Stimulated activated CD4-positive, alpha-beta T cell treated with anti-CD3 and anti-CD28 coated beads, Interleukin-1b, Interleukin-23, amount 100 ng/mL, for 1 hour (primary cell): ENCODE measurements at places on chromosomes 5 and 9.

- DNase-seq = no peak
These were observed 281.4 kb downstream of the DMRT2 start for GRCh38 chr9:1331546-1332038.

DNA sequence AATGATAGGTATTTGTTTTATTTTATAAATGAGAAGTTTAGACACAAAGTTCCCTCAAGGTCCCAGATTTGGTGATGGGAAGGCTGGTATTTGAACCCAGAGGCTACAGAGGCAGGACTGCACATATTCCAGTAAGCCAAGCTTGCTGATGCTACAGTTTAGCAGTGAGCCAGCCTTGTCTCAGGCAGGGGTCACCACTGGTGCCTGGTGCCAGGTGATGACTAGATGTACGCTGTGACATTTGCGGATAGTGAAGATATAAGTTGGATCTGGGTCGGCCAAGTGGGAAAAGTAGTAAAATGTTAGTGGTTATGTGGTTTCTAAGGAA, 143.9 kb downstream of the AOPEP start:
- no peak for DNase-seq

- DNase-seq = no peak
These were observed 2019.9 kb downstream of the MAT2B start for GRCh38 chr5:165525271-165525670.

DNA sequence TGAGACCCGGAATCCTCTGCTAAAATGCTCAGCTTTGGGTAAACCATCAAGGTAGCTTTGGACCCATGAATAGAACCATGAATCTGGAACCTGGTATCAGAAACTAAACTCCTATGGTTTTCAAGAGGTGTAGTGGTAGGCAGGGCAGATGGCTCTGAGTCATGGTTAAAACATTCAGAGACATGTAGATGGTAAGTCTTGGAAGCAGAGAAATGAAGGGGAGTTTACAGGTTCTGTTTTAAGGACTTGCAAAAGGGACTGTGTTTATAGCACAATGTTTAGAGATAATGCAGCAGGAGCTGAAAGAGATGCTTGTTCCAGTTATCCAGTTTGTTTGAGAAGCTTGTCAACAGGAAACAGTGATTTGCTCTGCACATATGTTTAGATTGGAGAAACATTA, 36.0 kb upstream of the FBN2 start:
- no peak for DNase-seq

DNA sequence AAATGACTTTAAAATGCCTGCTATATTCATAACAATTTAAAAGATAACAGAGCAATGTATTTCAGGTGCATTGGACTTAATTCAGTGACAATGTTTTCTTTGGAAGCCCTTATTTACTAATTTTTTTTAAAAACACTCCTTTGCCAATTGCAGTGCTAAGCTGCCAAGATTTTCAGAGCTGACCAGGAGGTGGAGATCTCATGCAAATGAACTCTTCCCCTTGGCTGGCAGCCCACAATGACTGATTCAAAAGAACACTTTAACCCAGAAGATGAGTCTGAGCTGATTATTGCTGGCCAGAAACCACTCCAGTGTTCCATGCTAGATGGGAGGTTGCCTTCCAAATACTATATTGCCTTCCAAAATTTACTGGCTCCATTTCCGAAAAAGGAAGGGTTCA, 128.3 kb upstream of the CCNH start:
- no peak for DNase-seq

GRCh38 chr5:156359476-156359875, 32.5 kb downstream of the SGCD start:
- no peak for DNase-seq

GRCh38 chr9:135253305-135254004, 166.0 kb downstream of the OLFM1 start:
- no peak for DNase-seq

GRCh38 chr9:92183449-92183848, 68.2 kb upstream of the SPTLC1 start:
- DNase-seq = no peak

DNA sequence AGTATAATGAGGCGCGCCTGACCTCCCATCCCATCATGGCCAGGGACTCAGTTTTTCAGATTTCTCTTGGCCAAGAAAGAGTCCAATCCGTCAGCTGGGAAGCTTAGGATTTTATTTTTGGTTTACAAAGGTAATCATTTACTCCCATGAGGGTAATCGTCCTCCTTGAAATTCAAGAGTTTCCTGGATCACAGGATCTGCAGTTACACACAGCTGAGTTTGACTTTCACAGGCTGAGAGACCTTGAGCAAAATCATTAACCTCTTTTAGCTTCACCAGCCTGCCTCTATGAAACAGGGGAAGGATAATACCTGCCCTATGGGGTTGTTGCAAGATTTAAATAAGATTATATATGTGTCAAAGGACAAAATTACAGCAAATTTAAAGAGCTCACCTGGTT, 15.4 kb upstream of the AK3 start:
- no peak for DNase-seq

- no peak for DNase-seq
These were observed 18.5 kb upstream of the ERMP1 start for GRCh38 chr9:5851445-5851844.

DNA sequence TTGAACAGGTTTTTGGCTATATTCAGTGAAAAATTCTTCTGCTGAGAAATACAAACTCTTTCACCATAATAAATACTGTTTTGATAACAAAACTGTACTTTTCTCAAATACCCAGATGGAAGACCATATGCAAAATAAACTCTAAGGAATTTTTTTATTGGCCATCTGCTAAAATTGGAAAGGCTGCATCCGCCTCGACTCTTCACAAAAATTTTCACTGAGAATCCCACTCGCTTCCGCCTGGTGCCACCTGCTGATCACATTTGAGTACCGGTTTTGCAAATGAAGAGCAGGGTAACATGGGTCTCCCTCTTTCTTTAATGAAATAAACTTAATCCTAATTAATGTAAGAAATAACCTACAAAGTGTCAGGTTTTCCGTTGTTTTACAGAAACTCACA, 76.4 kb downstream of the TTLL11 start:
- no peak for DNase-seq

DNA sequence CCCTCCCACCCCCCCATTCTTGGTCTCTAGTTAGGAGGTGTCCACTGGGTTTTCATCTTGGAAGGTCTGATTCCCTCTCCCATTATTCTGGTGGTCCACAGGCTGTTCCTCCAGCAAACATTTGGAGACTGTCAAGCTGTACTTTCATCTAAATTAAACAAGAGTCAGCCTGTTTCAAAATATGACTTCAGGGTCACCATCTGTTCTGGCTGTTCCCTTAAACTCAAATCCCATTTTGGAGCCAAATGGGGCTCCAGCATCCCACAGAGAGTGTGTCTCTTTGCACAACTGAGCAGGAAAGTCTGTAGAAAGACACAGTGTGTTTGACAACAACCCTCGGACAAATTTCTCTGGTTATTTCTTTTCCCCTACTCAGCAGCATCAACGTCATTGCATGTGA, 20.5 kb downstream of the COL15A1 start:
- DNase-seq = no peak

DNA sequence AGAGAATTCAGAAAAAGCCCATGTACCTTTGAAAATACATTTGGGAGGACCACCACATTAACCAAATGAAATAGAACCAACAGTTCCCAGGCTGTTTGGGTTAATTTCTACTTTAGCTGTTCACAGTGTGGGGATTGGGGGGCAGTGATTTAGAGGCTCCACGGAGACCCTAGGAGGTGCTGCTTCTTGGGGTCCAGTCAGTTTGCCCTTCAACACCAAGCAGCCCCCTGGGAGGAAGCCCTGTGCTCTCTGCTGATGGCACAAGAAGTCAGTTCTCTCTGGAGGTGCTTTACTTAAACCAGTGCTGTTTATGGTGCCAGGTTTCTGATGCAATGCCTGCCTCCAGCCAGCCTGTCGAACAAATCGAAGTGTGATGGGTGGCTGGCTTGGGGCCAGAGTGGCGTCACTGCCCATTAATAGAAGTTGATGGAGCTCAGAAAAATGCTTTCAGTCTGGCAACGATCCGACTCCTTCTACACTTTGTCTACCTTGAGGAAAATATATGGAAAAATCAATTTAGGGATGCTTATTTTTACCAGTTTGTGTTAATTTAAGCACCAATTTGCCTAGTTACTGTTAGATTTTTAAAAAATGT, 134.0 kb downstream of the SNX18 start:
- DNase-seq = no peak

GRCh38 chr9:10059044-10059443, 553.8 kb downstream of the PTPRD start:
- DNase-seq = no peak

DNA sequence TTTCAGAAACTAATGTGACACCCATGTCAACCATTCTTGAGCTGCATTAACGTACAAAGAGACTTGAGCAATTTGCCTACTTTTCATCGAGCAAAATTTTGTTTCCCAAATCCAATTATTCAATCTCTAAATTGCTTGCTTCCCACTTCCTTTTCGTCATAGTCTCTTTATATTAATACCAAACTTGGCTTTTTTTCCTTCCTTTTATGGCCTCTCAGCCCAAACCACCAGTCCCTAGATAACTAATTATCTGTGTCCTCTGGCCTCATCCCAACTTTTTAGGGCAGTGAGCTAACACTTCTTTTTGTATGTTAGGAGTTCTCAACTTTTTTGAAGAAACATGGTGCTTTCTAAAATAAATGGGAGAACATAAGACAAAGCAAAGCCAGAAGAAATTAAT, 155.5 kb upstream of the S1PR3 start:
- no peak for DNase-seq

GRCh38 chr5:9712506-9712905, 82.4 kb upstream of the TAS2R1 start:
- no peak for DNase-seq

DNA sequence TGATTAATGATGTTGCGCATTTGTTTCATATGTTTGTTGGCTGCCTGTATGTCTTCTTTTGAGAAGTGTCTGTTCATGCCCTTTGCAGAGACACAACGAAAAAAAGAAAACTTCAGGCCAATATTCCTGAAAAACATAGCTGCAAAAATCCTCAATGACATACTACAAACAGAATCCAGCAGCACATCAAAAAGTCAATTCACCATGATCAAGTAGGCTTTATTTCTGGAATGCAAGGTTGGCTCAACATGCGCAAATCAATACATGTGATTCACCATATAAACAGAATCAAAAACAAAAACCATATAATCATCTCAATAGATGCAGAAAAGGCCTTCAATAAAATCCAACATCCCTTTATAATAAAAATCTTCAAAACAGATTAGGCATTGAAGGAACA, 1.9 kb upstream of the ANKS6 start:
- no peak for DNase-seq

DNA sequence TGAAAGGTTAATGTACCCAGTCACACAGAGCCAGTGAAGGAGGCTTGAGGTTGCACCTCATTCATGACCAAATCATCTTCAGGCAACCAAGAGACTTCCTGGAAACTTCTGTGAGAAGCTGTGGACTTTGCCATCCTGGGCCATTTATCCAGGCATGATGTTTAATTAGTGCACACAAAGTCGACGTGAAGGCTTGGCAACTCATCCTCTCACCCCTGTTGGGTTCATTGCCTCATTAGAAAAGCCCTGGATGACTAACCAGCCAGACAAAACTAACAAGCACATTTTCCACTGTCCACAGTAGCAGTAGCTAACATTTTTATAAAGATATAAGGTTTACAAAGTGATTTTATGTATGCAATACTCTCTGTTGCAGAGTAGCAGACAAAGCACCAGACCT, 65.7 kb upstream of the ZNF462 start:
- no peak for DNase-seq

- DNase-seq = no peak
These were observed 258.7 kb upstream of the FBXL7 start for GRCh38 chr5:15241216-15241821.

DNA sequence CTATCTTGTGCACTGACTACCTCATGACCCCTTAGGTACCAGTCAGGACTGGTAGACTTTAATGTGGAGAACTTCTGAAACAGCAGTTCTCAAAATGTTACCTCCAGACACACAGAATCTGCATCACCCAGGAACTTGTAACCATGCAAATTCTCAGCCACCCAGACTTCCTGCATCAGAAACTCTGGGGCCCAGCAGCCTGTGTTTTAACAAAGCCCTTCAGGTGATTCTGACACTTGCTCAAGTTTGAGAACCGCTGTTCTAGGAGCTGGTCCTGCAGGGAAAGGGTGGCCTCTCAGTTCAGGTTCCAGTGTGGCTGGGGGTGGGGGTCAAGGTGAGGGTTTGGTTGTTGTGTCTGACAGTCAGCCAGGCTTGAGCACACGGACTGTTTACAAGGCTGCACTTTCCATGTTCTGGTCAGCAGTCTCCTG, 28.4 kb downstream of the ZFP62 start:
- DNase-seq = no peak

GRCh38 chr5:57097526-57097925, 76.3 kb upstream of the GPBP1 start:
- DNase-seq = no peak

DNA sequence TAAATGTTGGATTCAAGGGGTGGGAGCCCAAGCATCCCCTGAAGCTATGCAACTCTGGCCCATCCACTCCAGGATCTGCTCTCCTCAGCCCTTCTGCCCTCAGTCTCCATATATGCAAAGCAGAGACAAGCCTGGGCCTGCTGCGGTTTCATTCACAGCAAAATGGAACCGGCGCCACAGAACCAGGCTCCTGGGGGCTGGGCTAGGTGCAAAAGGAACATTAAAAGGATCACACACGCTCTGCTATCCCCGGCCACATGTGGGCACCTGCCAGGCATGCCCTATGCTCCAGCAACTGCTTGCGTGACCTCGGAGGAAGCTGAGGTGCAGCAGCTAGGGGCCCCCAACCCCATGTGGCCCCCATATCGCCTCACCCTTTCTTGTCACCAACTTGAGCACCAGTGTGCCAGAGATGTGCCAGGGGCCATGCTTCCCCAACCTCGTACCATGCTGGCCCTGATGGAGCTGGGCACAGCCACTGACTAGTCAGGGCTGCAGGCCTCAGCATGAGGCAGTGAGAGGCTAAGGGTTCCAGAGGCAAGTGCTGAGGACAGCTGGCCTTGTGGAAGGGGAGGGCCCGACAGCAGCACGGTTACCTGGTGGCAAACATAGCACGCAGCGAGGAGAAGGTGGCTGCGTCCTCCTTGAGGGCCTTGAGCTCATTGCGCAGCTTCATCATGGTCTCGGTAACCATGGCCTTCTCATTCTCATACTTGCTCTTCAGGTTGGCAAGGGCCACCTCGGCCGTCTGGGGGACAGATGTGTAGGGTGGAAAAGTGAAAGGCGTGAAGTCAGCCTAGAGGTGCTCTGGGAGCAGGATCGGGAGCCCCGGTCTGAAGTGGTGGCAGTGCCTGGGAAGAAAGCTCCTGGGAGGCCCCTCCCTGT, 47.2 kb downstream of the BICD2 start:
- no peak for DNase-seq

DNA sequence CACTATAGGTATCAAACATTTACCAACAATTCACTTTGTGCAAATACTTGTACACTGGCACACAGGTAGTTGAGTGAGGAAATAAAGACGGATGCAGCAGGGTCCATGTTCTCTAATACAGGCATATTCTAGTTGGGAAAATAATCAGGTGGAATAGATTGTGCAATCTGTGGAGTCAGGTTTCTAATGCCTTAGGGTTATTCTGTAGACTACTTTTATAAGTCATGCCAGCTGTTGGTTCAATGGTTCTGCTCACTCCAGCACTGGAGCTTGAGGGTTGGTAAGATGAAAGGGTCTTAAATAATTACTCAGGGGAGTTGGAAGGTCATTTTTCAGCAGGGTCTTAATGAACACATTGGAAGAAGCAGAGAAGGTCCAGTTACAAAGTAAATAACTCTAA, 690.3 kb upstream of the DMAC1 start:
- DNase-seq = no peak
